ENCODE measurements at places on chromosomes 7 and 10.

- no peak for DNase-seq
These were observed 304.8 kb downstream of the GLRX3 start for GRCh38 chr10:130440971-130441370.

DNA sequence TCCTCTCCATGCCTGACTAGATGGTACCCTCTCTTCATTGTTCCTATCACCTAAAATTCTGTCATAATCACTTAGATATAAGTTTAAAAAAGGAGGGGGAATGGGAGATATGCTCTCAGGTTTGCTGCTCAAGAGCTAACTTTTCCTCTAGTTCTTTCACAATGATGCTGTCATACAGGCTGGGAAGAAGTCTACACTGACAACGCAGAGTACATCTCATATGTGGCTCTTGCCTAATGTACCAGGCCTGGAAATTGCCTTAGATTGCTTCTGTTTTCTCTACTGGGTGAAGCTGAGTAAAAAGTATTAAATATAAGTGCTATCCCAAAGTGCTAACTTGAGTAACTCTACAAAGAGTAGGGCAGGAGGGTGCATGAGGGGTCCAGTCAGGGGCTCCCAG lies 43.8 kb upstream of the BET1 start:
- no peak for DNase-seq

DNA sequence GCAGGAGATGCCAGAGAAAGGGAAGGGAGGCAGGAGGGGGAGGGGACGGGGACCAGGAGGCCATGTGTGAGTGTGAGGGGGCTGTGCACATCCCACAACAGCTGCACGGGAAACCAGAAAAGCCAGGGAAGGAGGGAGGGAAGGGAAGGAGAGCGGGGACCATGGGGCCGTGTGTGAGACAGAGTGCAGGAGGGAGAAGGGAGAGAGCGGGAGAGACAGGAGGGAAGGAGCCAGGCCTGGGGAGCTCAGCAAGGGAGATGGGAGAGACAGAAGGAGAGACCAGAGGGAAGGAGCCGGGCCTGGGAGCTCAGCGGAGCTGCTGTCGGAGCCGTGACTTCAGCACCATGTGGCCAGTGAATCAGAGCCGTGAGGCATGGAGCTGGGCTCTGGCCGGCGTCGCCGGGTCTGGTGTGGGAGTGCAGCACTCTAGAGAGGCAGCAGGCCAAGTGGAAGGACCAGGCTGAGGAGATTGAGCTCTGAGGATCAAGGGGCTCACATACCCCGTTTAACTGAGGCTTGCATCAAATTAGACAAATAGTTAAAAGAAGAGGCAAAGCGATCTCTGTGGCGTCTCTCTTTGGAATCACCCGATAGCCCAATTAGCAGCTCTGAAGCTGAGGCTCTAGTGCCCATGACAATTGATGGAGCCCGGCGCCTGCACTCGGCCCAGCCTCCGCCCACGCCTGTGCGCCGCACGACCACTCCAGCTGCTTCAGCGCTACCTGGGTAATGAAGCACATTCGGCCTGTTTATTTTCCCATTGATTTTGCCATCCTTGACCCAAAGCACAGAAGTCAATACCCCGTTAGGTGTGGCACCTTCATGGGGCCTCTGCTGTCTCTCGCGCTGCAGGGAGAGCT lies 150.4 kb downstream of the MAD1L1 start:
- no peak for DNase-seq

GRCh38 chr7:93226310-93226709 lies at the start of gene HEPACAM2:
Gene HEPACAM2 (minus strand): TSS chr7:93226469.
- DNase-seq, result no peak

DNA sequence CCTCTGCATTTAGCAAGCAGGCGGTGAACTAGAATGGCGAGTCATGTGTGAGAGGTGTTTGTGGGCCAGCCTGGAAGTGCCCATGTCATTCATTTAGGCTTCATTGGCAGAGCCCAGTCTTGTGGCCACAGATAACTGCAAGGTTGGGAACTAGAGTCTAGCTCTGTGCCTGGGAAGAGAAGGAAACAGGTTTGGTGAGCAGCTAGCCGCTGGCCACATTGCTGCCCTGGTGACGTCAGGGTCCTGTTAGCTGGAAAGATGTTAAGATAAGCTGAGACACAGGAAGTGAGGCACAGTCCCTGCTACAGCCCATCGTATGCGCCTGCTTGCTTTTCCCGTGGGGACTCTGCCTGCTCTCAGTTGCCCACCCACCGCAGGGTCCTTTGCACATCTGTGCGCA lies 185.5 kb downstream of the CAMK1D start:
- DNase-seq, result no peak

DNA sequence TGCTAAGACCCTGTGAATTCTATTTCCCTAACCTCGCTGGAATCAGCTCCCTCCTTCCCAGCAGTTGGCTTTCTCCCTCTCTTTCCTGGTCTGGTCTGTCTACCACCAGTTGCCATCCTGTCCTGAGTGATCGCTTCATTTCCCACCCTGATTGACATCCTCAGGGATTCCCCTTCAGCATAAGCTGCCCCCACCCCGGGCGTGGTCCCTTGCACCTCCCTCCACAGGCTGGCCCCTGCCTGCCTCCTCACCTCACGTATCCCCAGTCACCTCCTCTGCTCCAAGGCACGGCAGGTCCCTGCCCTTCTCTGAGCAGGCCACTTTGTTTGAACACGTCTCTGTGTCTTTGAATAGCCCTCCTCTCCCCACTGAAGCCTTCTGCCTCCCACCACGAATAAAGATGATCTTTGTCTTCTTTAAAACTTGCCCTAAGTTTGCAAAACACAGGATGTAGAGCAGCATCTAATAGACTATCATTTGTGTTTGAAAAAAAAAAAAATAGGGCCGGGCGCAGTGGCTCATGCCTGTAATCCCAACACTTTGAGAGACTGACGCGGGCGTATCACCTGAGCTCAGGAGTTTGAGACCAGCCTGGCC lies 233.5 kb downstream of the CUX1 start:
- DNase-seq, result no peak

- DNase-seq, result no peak
These were observed 57.5 kb downstream of the TRRAP start for GRCh38 chr7:98935811-98936210.

DNA sequence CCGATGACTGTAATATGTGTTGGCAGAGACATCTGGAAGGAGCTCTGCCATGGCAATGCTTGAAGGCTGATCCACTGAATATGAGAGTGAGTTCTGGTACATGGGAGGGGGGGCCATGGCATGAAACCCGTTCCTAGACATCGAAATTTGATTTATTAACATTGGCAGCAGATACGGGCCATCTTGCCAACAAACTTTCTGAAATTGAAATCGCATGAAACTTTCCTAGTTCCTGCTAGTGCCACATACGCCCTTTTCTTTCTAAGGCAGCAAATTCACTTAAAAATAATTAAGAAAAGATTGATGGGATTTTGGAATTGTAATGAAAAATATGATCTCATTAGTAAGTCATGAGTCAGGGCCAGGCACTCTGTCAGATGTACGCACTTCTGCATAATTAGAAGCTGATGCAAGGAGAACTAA lies 91.8 kb upstream of the KMT2C start:
- DNase-seq, result no peak

- DNase-seq, result no peak
These were observed 53.0 kb upstream of the CABCOCO1 start for GRCh38 chr10:61609701-61610100.

GRCh38 chr10:35379226-35380137 lies 43.2 kb downstream of the CCNY start:
- peak; percentile 89 for DNase-seq

- no peak for DNase-seq
These were observed 54.2 kb downstream of the MICALL2 start for GRCh38 chr7:1404898-1405548.

DNA sequence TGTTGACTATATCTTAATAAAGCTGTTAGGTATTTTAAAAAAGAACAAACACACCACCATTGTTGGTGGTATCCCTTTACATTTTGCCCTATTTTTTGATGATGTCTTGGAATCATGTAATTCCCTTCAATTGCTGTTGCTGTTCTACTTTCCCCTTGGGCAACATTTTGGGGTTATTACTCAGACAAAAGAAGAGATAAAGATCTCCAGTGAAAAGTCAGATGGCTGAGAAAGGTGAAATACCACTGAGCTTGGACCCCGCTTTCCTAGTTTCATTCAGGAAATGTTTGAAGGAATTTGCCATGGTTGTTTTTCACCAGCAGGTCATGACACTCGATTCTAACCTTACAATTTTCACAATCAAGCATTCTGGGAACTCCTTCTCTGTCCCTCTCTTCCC lies 84.6 kb downstream of the MACC1 start:
- DNase-seq, result no peak

DNA sequence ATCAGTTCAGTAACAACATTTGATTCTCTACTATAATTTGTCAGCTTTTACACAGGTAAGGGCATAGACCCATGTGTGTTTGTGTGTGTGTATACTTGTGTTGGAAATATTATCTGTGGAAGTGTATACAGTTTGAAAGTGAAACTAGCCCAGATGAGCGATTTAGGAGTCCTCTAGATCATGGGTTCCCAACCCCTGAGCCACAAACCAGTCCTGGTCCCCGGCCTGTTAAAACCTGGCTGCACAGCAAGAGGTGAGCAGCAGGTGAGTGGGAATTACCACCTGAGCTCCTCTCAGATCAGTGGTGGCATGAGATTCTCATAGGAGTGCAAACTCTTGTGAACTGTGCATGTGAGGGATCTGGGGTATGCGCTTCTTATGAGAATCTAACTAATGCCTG lies 1221.5 kb upstream of the SORCS1 start:
- DNase-seq, result no peak

DNA sequence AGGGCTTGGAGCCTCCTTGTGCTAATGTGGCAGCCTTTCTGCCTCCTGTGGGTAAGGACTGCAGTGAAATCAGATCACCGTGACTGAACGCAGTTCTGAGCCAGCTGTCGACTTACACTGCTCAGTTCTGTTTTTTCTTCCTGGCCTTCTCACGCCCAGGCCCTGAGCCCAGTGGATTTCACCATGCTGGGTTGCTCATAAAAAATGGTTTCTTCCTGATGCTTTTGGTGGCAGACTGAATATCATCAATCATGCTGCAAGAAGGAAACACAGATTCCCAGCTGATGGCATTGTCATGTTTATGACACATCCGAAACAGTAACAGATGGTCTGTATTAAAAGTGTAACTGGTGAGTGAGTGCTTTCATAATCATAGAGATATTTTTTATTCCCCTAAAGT lies 389.6 kb downstream of the GALNT17 start:
- DNase-seq, result no peak

- DNase-seq, result no peak
These were observed 42.2 kb upstream of the WASL start for GRCh38 chr7:123791001-123791400.

DNA sequence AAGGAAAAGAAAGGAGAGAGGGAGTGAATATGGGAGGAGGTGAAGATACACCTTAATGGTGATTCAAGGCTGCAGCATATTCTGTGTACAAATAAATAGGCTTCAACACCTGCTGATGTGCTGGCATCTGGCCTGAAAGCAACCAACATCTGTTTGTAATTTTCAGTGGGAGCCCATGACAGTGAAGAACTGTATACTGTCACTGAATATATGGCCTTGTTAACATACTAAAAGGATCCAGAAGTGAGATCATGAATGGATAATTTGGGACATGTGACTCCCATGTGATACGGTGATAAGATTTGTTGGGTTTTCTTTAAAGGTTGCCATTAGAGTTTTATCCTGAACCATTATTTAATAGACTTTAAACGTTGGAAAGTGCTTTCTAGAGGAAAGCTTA lies 459.3 kb downstream of the CNTNAP2 start:
- DNase-seq, result no peak

DNA sequence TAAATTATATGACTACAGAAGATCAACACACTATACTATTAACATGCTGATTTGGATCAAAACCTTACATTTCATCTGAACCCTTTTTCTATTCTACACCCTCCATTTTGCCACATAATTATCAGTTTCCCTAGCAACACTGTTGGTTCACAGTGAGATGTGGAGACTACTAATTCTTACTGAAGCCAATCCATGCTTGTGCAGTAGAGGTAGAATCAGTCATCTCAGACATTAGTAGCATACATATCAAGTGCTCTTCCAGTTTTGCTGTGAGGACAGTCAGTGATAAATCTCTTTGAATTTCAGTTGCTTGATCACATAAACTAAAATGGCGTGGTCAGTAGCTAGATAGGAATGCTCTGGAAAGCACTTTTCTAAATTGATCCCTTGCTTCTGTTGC lies 70.3 kb downstream of the PON1 start:
- no peak for DNase-seq

- DNase-seq, result no peak
These were observed 152.4 kb downstream of the DGKI start for GRCh38 chr7:137694405-137694804.

DNA sequence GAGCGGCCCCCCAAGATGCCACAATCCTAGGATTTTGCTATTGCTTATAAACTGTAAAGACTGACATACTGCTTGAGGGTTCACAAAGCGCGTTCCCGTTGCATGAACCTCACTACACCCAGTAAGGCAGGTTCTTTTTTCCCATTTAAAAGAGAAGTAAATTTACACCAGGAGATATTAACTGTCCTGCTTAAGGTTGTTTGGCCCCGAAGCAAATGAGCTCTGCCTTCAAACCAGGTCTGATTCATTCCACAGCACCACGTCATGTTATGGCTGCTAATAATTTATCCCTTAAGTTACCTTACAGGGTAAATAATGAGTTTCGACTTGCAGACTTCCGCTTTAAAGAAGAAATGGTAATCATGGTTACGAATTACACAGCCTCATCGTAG lies 559 bp upstream of the FKBP14 start:
- peak; percentile 58 for DNase-seq

- DNase-seq, result no peak
These were observed 274.1 kb downstream of the PRPF18 start for GRCh38 chr10:13860886-13861285.

- DNase-seq, result no peak
These were observed 73.6 kb downstream of the RELN start for GRCh38 chr7:103915680-103916357.

DNA sequence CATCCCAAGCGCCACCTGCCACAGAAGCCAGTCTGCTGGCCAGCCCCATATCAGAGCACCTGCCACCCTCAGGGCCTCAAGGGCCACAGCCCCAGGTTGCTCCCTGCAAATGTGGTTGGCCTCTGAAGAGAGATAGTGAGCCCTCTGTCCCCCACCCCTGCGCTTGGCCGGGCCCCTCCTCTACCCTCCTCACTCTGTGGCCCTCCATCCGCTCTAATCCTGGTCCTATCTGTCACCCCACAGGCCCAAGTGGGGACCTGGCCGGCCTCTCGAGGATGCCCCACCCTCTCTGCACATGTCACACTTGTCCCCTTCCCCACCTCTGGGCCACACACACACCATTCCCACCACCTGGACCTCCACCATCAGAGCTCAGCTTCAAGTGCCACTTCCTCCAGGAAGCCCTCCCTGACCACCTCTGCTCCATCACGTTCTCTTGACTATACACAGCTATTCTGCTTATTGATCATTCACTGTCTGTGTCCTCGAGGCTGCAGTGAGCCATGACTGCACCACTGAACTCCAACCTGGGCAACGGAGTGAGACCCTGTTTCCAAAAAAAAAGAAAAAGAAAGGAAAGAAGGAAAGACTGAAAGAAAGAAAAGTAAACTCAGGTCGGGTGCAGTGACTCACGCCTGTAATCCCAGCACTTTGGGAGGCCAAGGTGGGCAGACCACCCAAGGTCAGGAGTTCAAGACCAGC lies 42.4 kb downstream of the TNRC18 start:
- no peak for DNase-seq

GRCh38 chr7:36048141-36048901 lies 104.7 kb upstream of the EEPD1 start:
- DNase-seq, result no peak

GRCh38 chr10:26931223-26931622 lies 70.5 kb upstream of the ABI1 start:
- DNase-seq, result no peak

- DNase-seq, result no peak
These were observed 1.0 kb upstream of the PBLD start for GRCh38 chr10:68333440-68334431.

GRCh38 chr10:51522858-51523257 lies 176.5 kb downstream of the CSTF2T start:
- DNase-seq, result no peak

All from naive B cell (primary cell).